ENCODE measurements at places on chromosomes 2 and 18.
A peak's percentile ranks its signal among the peaks of the same experiment; 100 is the strongest.

GRCh38 chr18:59988098-59988706 is 88.4 kb downstream of the PMAIP1 start:
- DNase-seq: peak; percentile 80

GRCh38 chr2:172922815-172923214 is 152.8 kb upstream of the MAP3K20 start:
- no peak for DNase-seq

DNA sequence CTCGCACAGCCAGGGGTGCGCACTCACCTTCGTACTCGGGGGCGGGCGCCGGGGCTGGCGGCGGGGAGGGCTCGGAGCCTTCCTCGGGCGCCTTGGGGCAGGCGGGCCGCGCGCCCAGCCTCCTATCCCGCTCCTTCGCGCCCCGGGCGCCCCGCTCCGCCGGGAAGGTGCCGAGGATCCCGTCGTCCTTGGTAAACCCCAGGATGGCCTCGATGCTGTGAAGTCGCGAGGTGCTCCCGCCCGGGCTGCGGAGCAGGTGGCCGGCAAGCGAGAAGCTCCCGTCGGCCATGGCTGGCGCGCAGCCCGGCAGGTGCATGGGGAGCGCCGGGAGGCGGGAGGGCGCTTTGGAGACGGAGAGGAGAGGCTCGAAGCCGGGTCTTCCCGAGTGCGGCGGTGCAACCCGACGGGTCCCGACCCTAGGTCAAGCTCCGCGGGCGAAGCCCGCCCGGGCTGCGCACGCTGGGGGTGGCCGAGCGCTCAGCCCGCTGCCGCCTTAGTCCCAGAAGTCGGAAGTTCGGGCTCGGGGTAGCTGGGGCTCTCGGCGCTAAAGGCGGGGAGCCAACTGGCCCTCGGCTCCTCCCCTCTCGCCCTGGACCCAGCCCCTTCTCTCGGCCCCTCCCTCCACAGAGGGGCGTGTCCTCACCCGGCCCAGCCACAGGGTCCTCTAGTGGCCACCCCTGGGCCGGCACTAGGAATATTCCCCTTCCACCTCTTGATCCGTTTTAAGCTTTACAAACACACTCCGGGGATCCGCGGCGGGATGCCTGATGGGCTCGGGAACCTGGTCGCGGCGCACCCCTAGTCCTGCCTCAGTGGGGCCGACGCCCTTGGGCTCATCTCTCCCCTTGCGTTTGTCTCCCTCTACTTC is at the start of gene RAX:
Gene RAX (minus strand): TSS at position 564 of the 868 bp plus-strand sequence. CDS start 248 bp downstream, at position 316.
- DNase-seq: no peak

- no peak for DNase-seq
Measured at GRCh38 chr2:39615675-39616074, 50.0 kb upstream of the TMEM178A start.

- no peak for DNase-seq
Measured at GRCh38 chr2:221488136-221488807, 83.8 kb downstream of the EPHA4 start.

DNA sequence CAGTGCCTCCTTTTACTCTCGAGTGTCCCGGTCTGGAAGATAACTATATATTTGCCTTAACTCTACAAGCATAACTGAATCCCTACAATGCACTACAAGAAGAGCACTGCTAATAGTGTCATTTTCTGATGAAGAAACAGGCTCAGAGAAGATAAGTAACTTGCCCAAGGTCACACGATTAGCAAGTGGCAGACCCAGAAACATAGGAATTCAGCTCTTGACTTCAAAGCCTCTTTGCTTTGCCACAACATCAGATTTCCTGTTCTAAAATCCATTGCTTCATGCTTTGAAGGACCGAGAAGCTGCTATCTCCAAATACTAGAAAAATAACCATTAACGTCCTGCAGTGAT is 65.6 kb downstream of the HS1BP3 start:
- DNase-seq: no peak

GRCh38 chr2:39779341-39779851 is 338 bp upstream of the THUMPD2 start:
- no peak for DNase-seq

- DNase-seq: no peak
Measured at GRCh38 chr18:34758378-34758948, 48.4 kb downstream of the DTNA start.

GRCh38 chr2:120733238-120733932 is 2.3 kb upstream of the GLI2 start:
- no peak for DNase-seq

GRCh38 chr2:45006041-45006941 is 3.0 kb downstream of the SIX2 start:
- DNase-seq: no peak

DNA sequence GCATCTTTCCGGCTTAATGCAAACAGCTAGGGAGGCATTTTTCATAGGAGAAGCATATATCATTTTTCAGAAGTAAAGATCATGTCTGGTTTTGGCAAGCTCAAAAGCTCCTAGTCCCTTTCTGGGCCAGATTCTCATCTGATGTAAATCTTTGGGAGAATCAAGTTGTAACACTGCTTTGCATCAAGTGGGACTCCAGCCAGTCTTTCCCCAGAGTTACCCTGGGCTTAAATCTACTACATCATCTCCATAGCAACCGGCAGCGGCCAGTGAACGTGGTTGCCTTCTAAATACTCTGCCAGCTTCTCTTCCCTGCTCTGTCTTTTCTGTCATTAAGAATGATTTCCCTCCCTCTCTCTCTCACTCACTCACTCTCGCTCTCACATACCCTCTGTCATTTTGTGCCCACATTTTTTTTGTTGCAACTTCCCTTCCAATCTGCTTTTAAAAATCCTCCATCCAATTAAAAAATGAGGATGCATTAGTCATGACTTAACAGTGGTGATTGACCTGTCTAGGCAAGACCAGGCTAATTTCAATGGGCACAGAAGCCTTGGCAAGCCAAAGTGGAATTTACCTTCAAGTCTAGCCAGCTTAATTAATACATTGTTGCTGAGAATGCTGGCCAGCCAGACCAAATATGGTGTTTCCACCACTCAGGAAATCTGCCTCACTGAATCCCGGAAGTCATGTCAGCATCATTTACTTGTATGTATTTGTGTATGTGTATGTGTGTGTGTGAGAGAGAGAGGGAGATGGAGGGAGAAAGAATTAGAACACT is 93.0 kb downstream of the NRP2 start:
- DNase-seq: no peak
